ENCODE measurements at places on chromosomes 6 and 20.

- peak; percentile 89 for ATAC-seq
These were observed 121.5 kb upstream of the NEDD9 start for GRCh38 chr6:11353921-11354389.

- ATAC-seq: no peak
These were observed 90.0 kb downstream of the CENPW start for GRCh38 chr6:126429866-126430265.

DNA sequence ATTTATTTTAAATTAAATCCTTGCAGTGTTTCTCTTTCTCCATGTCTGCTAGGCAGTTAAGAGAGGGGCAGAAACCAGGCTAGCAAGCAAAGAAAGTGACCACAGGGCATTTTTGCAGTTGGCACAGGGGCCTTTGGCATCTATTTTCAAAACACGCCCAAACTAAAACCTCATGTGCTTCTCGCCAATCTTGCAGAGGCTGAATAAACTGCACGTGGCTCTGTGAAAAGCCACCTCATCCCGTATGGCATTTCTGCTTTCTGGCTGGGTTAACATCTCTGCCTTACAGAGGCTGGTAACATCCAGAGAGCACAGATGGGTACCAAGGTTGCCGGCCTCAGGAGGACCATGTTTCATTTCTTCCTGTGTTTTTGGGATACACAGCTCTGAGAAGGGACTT is 54.6 kb downstream of the GJA10 start:
- ATAC-seq: no peak

DNA sequence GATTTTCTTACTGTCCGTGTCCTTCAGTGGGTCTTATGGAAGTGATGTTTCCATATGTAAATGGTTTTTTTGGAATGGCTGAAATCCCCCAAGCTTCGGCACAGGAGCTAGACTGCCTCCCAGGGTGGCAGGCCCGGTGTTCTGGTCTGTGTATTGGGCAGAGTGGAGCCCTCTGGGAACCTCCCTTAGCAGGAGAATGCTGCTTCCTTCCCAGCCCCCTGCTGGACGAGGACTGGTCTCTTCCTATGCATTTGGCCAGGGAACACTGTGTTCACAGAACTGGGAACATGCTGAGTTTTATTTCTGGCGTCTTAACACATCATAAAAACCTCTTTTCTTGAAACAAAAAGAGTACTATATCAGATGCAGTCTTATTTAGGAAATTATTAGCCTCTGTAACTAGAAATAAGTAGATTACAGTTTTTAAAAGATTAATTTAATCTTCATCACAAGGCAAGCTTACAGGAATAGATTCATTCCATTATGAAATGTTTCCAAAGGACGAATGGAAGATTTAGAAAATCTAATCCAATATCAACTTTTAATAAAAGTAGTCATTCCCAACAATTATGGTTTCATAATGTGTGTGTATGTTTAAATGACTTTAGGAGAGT is 56.6 kb downstream of the SYTL3 start:
- no peak for ATAC-seq

DNA sequence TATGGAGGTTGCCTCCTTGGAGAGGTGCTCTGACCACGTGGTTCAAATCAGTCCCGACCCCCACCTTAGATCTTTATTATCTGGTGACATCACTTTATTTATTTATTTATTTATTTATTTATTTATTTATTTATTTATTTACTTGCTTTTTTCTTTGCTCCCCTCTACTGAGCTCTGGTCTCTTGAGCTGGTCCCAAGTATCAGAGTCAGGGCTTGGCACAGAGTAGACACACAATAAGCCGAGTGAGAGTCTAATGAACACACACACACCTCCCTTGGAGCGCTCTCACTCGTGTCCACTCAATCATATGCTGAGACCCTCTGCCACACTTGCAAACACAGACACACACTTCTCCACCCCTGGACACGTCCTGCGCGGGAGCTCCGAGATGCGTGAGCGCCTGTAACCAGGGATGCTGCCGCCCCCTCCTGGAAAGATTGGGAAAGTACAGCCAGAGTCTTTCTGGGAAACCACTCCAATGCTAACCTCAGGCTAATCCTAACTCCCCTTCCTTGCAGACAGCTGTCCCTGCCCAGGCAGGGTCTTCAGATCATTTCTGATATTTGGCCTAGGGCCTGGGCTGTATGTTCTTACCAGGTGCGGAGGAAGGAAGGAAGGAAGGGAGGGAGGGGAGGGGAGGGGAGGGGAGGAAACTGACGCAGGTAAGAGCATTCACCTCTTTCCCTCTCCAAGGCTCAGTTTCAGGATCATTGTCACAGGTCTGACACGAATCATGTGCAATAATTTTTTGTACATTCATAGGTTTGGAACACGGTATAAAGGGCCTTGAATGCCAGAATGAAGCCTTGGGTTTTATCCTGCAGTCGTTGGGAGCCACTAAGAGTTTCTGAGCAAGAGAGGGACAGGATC is 70.9 kb downstream of the STK35 start:
- ATAC-seq: peak; percentile 64
